ENCODE measurements at places on chromosomes 11 and 22. TPM values are rescaled to one million over a fixed set of nuclear protein-coding genes. Genes with fewer than 3 reads are reported as not detected.

- no peaks in the 10 kb centered on the region for H3K4me1 ChIP-seq
- H3K36me3 ChIP-seq, result no peaks in the 10 kb centered on the region
- H3K4me3 ChIP-seq, result no peak overlapping the region
- no peaks in the 10 kb centered on the region for H3K27me3 ChIP-seq
Measured at GRCh38 chr11:134686460-134687061, 274.5 kb upstream of the B3GAT1 start.

DNA sequence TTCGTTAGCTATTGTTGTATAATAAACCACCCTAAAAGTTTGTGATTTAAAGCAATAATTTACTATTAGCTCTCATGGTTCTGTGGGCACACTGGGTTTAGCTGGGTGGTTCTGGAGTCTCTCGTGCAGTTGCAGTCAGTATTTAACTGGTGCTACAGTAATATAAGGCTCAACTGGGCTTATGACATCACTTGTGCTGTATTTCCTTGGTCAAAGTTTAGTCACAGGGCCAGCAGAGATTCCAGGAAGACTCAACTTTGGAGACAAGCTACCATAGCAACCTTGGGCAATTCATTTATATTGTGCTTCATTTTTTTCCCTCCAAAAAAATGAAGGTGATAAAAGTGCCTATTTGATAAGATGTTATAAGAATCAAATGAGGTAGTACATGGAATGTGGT, 204.2 kb upstream of the GUCY1A2 start:
- no peak overlapping the region for H3K4me3 ChIP-seq
- H3K4me1 ChIP-seq, result no peaks in the 10 kb centered on the region
- no peak for DNase-seq
- no peaks in the 10 kb centered on the region for H3K27me3 ChIP-seq
- no peaks in the 10 kb centered on the region for H3K36me3 ChIP-seq
- H3K27ac ChIP-seq, result no peak overlapping the region

- no peak overlapping the region for H3K4me3 ChIP-seq
- H3K27ac ChIP-seq, result no peak overlapping the region
- DNase-seq, result no peak
- peaks cover 5% of the 10 kb centered on the region for H3K27me3 ChIP-seq
- no peaks in the 10 kb centered on the region for H3K36me3 ChIP-seq
Measured at GRCh38 chr11:128848815-128849455, 18.2 kb downstream of the KCNJ1 start.

OTOG gene
- total RNA-seq, result not detected

- H3K4me3 ChIP-seq, result no peak overlapping the region
- peak; percentile 89 for DNase-seq
- no peaks in the 10 kb centered on the region for H3K4me1 ChIP-seq
Measured at GRCh38 chr11:125036933-125037332, 26.2 kb upstream of the SLC37A2 start.

GRCh38 chr11:11000579-11001283, 142.9 kb upstream of the ZBED5 start:
- peaks cover 25% of the 10 kb centered on the region for H3K27me3 ChIP-seq
- H3K36me3 ChIP-seq, result no peaks in the 10 kb centered on the region
- H3K27ac ChIP-seq, result no peak overlapping the region
- H3K4me1 ChIP-seq, result no peaks in the 10 kb centered on the region
- H3K4me3 ChIP-seq, result no peak overlapping the region

Data from fibroblast of lung (primary cell).